Vagina (tissue), 2 donors: ENCODE measurements at places on chromosomes 3 and 15. TPM values are rescaled to one million over a fixed set of nuclear protein-coding genes. Genes with fewer than 3 reads are reported as not detected.

The RASL12 gene
- total RNA-seq, result 85.7 TPM

The ZNF662 gene
- 6.6 TPM for total RNA-seq

DNA sequence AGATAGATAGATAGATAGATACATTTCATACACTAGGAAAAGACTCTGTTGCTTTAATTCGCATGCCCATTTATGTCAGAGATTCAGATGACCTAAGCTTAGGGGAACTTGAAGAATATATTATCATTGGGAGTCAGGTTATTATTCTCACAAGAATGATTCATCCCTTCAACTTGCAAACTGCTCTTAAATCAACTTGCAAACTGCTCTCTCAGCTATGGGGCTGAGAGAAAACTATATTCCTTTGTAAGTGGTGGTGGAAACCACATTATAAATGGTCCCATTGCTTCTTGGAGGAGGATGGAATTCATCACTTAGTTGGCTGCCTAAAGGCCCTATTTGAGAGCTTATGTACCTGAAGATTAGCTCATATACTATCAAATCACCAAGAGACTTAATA is 160.9 kb upstream of the STAC start:
- DNase-seq, result no peak
- no peaks in the 10 kb centered on the region for H3K4me1 ChIP-seq
- no peak overlapping the region for H3K27ac ChIP-seq
- H3K4me3 ChIP-seq, result no peak overlapping the region
- no peaks in the 10 kb centered on the region for H3K36me3 ChIP-seq

- no peaks in the 10 kb centered on the region for H3K27me3 ChIP-seq
- H3K4me1 ChIP-seq, result no peaks in the 10 kb centered on the region
- H3K4me3 ChIP-seq, result no peak overlapping the region
- H3K27ac ChIP-seq, result no peak overlapping the region
- H3K36me3 ChIP-seq, result no peaks in the 10 kb centered on the region
Observed at GRCh38 chr3:197244751-197245150, 53.7 kb downstream of the DLG1 start.

GRCh38 chr3:177932750-177933660 is 603.2 kb upstream of the KCNMB2 start:
- H3K36me3 ChIP-seq, result no peaks in the 10 kb centered on the region
- DNase-seq, result no peak
- H3K4me1 ChIP-seq, result peaks cover 7% of the 10 kb centered on the region
- H3K27ac ChIP-seq, result no peak overlapping the region
- H3K4me3 ChIP-seq, result no peak overlapping the region
- no peaks in the 10 kb centered on the region for H3K27me3 ChIP-seq

DNA sequence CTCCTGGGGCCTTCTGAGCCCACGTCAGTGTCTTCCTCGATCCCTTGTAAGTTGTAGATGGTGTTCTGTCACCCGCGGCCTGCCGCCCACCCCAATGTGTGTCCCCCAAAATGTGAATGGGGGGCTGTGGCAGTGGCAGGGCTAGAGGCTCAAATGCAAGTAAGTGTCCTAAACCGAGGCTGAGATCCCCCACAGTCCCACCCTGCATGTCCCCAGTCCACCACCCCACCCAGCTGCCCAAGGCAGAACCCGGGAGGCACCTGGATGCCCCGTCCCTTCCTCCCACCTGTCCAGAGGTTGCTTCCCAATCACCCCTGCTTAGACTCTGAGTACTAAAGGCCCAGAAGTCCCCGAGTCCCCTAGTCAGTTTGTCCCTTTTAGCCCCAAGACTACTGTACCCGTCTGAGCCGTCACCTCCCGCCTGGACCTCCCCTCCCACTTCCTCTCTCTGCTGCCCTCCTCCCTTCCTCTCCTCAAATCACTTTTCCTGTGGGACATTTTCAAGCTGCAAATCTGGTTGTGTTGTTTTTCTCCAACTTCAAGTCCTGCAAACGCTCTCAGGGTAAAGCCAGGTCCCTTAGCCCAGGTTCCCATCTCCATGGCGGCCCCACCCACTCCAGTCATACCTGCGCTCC is 11.8 kb upstream of the PLXND1 start:
- no peak for DNase-seq
- no peaks in the 10 kb centered on the region for H3K27me3 ChIP-seq
- peak overlapping the region; percentile 25 for H3K27ac ChIP-seq
- H3K36me3 ChIP-seq, result no peaks in the 10 kb centered on the region
- H3K4me3 ChIP-seq, result no peak overlapping the region

- no peak for DNase-seq
- no peak overlapping the region for H3K27ac ChIP-seq
- H3K36me3 ChIP-seq, result no peaks in the 10 kb centered on the region
- H3K4me3 ChIP-seq, result no peak overlapping the region
- H3K4me1 ChIP-seq, result peaks cover 28% of the 10 kb centered on the region
Observed at GRCh38 chr3:193777524-193777923, 184.5 kb downstream of the OPA1 start.

DNA sequence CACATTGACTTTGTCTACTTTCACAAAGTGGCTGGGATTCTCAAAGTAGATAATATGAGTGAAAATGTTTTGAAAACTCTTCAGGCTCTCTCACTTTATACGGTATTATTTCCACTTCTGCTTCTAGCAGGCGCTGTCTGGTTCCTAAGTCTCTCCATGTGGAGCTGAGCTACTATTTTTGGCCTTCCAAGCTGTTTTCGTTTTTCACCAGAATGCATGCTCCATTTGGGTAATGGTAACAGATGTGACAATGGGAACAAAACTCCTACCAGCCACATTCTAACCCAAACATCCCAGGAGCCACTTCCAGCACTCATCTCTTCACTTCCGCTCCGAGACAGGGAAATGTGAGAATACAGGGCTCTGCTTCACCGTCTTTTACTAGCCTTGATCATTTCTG is 586.7 kb downstream of the NTRK3 start:
- H3K27ac ChIP-seq, result no peak overlapping the region
- no peaks in the 10 kb centered on the region for H3K4me1 ChIP-seq
- no peak for DNase-seq
- H3K27me3 ChIP-seq, result no peaks in the 10 kb centered on the region

GRCh38 chr3:98733053-98733811 is 29.9 kb upstream of the ST3GAL6 start:
- peaks cover 6% of the 10 kb centered on the region for H3K4me1 ChIP-seq
- no peaks in the 10 kb centered on the region for H3K36me3 ChIP-seq
- H3K27me3 ChIP-seq, result no peaks in the 10 kb centered on the region
- peak overlapping the region; percentile 77 for H3K4me3 ChIP-seq
- H3K27ac ChIP-seq, result peak overlapping the region; percentile 76

DNA sequence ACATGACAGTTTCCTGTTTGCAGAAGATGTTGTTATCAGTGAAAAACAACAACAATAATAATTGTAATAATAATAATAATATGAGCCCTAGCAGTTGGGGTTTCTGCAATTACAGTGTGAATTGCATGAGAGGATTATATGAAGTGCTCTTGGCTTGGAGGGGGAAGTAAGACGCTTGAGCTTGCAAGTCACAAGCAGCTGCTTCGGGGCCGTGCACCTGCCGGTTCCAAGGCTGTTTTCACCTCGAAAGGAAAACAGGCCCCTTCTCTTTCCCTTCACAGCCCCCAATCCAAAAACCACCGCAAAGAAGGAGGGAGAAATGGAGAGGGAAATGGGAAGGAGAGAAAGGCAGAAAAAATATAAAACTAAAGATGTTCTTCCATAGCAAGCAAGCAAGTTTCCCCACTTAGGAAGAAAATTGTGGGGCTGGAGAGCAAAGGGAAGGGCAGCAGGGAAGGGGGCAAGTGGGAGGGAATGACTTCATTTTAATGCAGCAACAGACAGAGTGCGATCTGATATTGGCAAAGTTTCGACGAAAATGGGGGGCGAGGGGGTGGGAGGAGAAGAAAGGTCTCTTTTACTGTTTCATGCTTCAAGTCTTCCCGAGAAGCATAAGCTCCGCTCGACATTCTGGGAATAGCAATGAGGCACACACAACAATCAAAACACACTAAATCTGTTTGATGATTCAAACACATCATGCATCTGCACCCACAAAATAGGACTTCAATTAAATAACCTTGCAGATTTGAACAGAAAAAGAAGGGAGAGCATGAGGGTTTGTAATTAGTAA is 284.2 kb upstream of the ATP11B start:
- H3K27ac ChIP-seq, result no peak overlapping the region
- H3K4me1 ChIP-seq, result no peaks in the 10 kb centered on the region
- no peak overlapping the region for H3K4me3 ChIP-seq
- no peaks in the 10 kb centered on the region for H3K27me3 ChIP-seq
- no peaks in the 10 kb centered on the region for H3K36me3 ChIP-seq

- no peak overlapping the region for H3K27ac ChIP-seq
- no peaks in the 10 kb centered on the region for H3K27me3 ChIP-seq
- no peak for DNase-seq
- no peaks in the 10 kb centered on the region for H3K4me1 ChIP-seq
Observed at GRCh38 chr3:125072301-125072700, 16.5 kb upstream of the HEG1 start.

- H3K4me1 ChIP-seq, result no peaks in the 10 kb centered on the region
- no peaks in the 10 kb centered on the region for H3K36me3 ChIP-seq
- no peaks in the 10 kb centered on the region for H3K27me3 ChIP-seq
Observed at GRCh38 chr3:154668187-154668586, 238.2 kb upstream of the GPR149 start.
